ENCODE measurements at places on chromosomes 6 and 20.

DNA sequence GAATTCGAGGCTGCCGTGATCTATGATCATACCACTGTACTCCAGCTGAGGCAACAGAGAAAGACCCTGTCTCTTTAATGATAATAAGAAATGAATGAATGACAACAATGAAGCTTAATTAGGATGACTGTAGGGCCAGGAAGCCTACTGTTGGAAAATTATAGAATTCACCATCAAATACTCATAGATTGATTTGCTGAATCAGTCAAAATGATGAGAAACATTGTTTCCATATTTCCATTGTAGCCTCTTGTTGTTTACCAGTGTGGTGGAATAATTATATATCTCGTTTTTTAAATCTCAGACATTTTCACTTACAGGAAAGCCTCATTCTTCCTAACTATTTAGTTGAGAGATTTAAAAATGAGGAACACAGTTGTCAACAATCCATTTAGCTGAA is 96.2 kb downstream of the JAG1 start:
- no peak for DNase-seq

DNA sequence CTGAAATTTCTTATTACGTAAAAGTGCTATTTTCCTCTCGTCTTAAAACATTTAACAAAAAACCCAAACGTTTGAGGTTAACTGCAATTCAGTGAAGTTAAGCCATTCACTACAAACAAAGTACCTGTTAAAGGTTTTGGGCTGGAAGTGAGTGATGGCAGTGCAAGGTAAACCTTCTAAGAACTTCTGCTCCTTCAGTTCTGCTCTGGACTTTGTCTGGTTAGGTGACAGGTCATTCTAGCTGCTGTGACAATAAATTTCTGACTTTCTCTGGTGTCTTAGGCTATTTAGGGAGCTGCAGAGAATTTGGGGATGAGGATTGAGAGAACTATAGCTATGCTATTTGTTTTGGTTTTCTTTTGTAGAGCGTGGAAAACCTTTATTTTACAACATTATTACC is 36.5 kb upstream of the NEDD9 start:
- DNase-seq, result no peak

- no peak for DNase-seq
Observed at GRCh38 chr6:144411531-144412165, 126.5 kb downstream of the UTRN start.

DNA sequence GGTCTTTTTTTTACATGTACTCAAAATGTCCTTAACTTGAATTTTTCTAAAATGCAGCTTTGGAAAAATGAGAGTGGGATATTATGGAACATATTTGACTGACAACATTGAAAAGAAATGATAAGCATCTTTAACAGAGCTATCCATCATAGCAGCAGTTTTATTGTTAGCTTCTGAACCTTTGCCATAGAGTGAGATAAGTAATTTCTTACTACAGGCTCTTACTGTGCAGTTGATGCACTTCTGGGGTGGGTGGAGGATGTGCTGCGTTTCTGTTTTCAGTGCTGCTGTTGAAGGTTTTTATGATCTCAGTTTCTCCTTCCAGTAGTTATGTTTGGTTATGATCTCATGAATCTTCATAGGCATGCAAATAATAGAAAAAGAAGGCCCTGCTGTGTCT is 267.0 kb downstream of the TMEM242 start:
- DNase-seq, result peak; percentile 30

GRCh38 chr6:35173427-35174087 is 32.4 kb upstream of the TCP11 start:
- DNase-seq, result no peak

GRCh38 chr20:20331156-20331555 is 36.7 kb upstream of the INSM1 start:
- no peak for DNase-seq

GRCh38 chr6:139323511-139324300 is 31.9 kb upstream of the TXLNB start:
- peak; percentile 64 for DNase-seq

DNA sequence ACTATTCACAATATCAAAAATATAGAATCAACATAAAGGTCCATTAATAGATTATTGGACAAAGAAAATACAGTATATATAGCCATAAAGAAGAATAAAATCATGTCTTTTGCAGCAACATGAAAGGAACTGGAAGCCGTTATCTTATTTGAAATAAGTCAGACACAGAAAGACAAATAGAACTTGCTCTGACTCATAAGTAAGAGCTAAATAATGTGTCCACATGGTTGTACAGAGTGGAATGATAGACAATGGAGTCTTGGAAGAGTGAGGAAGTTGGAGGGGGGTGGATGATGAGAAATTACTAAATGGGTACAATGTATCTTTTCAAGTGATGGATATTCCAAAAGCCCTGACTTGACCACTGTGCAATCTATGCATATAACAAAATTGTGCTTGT is 613.5 kb downstream of the PHF3 start:
- DNase-seq, result no peak

DNA sequence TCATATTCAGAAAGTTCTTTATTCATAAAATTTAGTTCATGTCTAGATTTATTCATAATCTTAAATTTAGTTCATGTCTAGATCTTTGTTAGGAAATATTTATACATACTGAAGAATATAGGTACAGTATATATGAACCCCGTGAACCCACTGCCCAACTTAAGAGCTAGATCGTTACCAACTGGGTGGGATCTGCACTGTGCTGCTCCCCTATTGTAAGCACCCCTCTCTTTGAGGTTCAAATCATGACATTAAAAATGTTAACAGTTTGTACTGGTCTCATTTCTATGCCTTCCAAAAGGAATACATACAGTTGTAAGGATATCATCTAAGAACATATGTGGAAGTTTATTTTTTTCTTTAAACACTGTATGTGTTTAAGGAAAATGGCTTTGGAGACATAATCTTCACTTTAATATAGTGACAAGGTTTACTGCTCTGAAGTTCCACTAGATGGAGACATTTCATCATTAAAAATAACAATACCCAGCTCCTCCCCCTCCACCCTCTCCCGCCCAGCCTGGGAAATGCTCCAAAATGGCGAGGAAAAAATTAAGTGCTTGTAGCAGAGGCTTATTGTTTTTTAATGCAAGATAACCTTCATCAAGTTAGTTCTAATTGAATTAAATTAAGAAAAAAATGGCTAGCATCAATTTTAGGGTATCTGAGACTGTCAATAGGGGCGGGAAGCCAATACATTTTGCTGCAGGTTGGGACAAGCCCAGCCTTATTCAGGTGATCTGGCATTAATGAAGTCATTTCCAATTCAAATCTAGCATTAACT is 104.1 kb upstream of the TRAF3IP2 start:
- no peak for DNase-seq

GRCh38 chr20:41362748-41363140 is 3.9 kb downstream of the EMILIN3 start:
- no peak for DNase-seq

- DNase-seq, result no peak
Observed at GRCh38 chr6:5752391-5752680, 254.4 kb downstream of the NRN1 start.

GRCh38 chr6:167745670-167746389 is 80.9 kb upstream of the AFDN start:
- DNase-seq, result no peak

DNA sequence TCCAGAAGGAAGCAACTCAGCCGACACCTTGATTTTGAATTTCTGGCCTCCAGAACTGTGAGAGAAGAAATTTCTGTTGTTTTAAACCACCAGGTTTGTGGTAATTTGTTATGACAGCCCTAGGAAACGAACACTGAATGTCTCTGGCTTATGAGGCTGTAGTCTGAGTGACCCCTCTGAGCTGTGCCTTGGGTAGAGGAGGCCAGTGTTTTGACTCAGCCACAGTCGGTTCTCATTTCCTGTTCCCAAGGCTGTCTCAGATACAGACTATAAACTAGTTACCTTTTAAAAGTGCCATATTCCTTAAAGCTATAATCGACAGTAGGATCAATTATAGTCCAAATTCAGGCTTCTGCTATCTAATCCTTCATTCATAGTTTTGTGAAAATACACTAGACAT is 391.2 kb upstream of the MAP3K7 start:
- DNase-seq, result no peak

DNA sequence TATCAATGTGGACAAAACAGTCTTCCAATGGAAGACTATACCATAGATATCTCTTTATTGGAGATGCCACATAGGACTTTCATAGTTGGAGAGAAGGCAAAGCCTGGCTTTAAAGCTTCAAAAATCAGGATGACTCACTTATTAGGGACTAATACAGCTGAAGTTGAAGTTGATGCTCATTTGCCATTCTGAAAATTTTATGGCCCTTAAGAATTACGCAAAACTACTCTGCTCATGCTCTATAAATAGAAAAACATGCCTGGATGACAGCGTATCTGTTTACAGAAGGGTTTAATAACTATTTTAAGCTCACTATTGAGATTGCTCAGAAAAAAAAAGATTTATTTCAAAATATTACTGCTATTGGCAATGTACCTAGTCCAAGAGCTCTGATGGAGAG is 155.5 kb upstream of the DST start:
- no peak for DNase-seq

DNA sequence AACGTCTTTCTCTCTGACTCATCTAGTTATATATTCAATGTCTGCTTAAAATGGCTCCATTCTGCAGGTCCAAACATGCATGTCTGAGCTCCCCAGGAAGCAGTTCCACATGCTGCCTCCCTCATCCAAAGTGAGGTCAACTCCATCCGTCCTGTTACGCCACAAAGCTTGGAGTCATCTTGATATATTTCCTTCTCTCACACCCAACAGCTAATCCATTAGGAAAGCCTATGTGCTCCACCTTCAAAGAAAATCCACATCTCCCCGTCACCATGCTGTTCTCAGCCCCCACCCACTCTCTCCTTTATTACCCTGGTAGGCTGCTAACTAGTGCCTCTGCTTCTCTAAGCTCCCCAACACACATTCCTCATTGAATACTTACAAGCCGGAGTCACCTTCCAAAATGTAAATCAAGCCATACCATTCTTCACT is 130.2 kb upstream of the SYNDIG1 start:
- DNase-seq, result no peak

DNA sequence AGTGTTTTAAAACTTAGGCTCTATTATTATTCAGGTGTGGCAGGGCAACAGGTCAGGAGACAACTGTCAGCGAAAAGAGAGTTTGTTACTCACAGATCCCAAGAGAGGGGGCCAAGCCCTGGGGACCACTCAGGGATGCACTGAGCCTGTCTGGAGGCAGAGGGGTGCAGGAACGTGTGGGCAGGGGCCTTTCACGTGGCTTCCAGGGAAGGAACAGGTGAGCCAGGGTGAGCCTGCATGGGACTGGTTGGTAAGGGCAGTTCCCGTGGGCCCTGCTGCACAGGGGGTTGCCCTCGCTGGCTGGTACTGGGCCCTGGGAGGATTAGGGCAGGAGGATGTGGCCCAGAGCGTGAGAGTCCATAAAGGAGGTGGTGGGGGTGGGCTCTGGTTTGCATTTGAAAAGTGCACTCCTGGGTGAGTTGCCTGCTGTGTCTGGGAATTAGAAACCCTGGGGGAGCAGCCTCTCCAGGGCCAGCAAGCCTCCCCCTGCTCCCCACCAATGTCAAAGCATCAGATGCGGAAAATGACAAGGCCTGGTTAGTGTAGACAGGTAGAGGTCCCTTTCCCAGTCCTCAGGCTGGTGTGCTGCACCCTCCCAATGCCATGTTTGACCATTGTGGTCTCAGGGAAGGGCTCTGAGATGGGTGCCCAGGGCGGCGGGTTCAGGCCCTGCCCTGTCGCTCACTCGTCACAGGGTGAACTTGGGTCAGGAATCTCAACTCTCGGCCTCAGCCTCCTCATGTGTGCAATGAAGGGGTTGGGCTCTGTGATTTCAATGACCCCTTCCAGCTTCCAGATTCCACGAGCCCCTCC is 127.4 kb upstream of the RPS6KA2 start:
- no peak for DNase-seq

DNA sequence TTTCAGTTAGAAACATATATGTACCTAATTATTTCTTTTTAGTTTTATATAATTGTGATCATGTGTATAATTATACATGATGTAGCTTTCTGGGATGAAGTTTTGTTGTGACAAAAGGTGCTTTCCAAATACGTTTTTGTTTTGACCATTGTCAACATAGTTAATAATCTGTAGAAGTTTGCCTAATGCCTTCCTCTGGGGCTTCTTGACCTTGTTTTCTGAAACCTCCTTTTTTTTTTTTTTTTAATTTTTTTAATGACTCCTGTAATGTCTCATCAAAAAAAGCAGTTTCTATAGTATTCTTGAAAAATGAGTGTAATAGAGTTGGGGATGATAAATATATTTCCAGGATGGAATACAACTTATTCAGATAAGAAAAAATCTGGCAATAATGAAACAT is 434.7 kb upstream of the SOX4 start:
- no peak for DNase-seq

GRCh38 chr6:122372647-122373046 is 26.8 kb upstream of the HSF2 start:
- no peak for DNase-seq

DNA sequence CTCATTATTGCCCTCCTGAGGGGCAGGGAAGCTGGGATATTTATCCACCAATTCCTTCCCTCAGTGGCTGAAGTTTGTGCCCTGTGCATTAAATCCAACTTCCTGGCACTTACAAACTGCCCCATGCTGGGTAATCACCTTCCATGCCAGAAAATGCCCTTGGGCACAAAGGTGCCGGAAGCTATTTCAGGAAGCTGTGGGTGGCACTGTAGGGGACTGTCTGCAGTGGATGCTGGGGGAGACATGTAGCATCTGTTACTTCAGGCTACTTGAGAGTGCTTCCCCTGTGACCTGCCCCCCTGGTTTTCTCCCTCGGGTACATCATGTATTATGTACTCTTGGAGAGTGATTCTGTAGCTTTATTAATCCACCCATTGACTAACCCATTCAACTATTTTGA is 24.7 kb upstream of the RALGAPA2 start:
- no peak for DNase-seq

DNA sequence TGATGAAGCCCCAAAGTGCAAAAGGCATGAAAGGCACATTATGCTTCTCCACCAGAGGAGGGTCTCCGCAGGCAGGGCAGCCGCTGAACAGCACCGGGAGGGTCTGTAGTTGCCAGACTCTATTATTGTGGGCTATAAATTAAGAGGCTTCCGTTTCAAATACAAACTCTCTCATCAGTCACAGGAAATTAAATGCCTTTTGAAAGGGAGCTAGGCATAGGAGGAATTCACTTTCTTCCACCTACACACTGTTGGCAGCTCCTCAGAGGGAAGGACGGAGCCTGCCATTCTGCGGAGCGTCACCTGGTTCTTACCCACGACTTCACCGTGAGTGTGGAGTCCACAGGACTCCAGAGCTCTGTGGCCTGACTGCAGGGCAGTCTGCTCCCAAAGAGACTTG is 140.8 kb upstream of the AGPAT4 start:
- no peak for DNase-seq

All from stimulated activated CD8-positive, alpha-beta memory T cell treated with anti-CD3 and anti-CD28 coated beads, Interleukin-15, amount 100 ng/mL, for 48 hours (primary cell).